ENCODE measurements at places on chromosomes 5 and 9.

- no peak for DNase-seq
Measured at GRCh38 chr5:179648410-179648809, 24.9 kb upstream of the HNRNPH1 start.

DNA sequence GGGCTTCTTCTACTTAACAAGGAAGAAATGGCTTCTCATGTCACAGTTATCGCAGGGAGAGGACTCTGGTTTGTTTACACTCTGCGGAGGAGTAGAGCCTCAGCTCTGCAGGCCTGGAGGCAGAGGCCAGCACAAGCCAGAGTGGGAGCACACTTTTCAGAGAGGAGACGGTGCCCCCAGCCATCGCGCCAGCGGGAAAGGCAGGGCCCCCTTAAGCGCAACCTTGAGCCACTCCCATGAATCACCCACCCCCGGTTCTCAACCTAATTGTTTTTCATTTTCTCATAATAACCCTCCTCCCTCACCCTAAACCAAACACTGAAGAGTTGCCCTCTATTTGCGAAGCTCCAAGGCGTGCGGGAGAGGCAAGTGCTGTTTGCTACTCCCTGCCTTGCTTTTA, 208.4 kb upstream of the TBCA start:
- no peak for DNase-seq

DNA sequence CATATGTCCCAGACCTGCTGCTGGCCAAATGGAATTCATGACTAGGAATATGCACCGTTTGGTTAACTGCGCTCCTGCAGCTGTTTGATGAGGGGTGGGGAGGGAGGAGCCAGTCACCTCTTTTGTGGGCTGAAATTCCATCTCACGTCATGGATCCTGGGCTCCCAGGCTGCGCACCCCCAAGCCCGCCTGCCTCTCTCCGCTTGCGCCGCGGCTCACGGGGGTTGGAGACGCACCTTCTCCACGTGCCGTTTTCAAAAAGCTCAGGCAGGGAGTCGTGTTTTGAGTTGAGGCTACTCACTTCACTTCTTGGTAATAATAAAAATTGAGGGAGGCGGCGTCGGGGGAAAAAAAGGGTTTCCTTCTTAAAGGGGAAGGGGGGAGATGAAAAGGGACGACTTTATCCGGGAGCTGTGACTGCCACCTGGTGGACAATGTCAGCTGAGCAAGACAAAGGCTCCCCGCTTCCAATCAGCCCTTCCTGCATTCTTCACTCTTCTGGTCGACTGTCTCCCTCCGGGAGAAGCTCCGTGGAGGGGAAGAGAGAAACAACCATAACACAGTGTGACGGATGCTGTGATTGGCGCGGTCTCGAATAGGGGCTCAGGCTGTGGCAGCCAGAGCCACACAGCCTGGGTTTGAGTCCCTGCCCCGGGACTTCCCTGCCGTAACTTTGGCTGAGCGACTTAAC, 15.9 kb upstream of the C5orf47 start:
- DNase-seq, result no peak

GRCh38 chr5:79464695-79465332, 49.1 kb downstream of the HOMER1 start:
- DNase-seq, result no peak

DNA sequence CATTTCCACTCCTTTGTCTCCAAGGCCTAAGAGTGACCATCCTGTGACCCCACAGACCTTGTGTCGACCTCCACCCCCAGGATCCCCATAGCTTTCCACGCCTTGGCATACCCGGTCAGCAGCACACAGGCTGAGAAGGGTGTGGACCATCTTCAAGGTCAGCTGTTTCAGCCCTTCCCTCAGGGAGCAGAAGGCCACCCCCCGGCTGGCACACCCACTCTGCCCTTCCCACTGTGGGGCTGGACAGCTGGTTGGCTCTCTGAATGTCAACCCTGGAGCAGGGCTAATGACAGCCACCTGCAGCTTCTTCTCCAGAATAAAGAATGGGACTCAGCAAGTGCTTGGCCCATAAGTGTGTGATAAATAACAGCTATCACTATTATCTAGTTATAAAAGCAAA, 93.1 kb downstream of the OLFM1 start:
- no peak for DNase-seq

DNA sequence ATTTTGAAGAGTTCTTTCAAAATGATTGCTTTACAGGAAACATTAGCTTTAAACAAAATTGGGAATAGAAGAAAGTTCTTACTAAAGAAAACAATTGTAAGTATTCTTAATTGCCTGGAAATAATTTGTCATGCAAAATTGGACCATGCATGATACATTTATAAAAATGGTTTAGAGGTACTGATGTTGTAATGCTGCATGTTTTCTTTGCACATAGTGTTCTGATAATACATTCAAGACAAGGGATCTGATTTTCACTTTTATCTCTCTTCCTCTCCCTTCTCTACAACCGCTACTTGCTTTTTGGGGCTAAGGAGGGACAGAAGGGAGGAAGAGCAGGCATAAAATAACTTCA, 211.6 kb upstream of the MPDZ start:
- DNase-seq, result no peak

GRCh38 chr5:23330726-23331125, 176.7 kb upstream of the PRDM9 start:
- DNase-seq, result no peak

GRCh38 chr9:12814877-12815237, 40.0 kb downstream of the LURAP1L start:
- no peak for DNase-seq

- DNase-seq, result peak; percentile 64
Measured at GRCh38 chr5:1652873-1653697, 129.3 kb upstream of the LPCAT1 start.

GRCh38 chr5:173888473-173889131, 453 bp downstream of the CPEB4 start:
- DNase-seq, result no peak

DNA sequence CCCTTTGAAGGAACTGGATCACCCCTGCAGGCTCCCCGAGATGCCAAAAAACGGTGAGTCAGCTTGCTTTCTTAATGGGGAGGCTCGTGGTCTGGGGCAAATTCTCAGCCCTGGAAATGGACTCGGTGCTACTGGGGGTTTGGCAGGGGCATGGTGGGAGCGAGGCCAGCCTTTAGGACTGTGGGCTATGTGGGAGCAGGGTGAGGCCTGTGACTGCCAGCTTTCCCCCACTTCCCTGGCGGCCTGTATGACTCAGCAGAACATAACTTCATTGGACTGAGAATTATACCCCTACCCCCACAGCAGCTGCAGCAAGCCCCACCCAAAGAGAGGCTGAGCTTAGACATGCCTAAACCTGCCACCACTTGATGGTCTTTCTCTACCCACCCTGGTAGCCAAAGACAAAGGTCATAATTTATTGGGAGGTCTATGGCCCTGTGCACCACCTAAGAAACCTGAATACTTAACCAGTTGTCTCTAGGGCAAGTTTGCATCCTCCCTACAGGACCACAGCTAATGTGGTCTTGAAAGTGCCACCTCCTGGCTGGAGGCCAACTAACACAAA, 325.3 kb downstream of the TLE1 start:
- no peak for DNase-seq
